ENCODE measurements at places on chromosomes 2 and 18.

GRCh38 chr2:100451092-100451491 lies 19.2 kb upstream of the NMS start:
- DNase-seq = no peak

- no peak for DNase-seq
These were observed 11.7 kb downstream of the YIPF4 start for GRCh38 chr2:32289165-32289999.

- no peak for DNase-seq
These were observed 40.8 kb downstream of the BCL11A start for GRCh38 chr2:60512641-60513040.

- no peak for DNase-seq
These were observed 3.1 kb downstream of the PSMD1 start for GRCh38 chr2:231059756-231060155.

DNA sequence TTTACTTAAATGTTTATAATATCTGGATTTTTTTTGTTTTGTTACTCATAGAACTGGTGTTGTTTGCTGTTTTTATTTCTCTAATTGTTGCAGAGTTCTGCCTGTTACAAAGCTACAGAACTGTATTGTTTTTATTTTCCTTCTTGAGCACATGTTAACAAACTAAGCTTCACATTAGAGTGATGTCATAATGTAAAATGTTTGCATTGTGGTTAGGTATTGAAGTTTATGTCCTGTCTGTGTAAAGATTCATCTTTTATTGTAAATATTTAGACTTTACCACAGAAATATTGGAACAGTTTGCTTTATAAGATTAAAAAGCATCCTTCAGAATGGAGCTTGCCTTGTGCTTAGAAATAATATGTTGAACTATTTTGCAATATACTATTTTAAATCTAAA lies 67.7 kb downstream of the CLIP4 start:
- DNase-seq = no peak

- no peak for DNase-seq
These were observed 78.8 kb downstream of the INSIG2 start for GRCh38 chr2:118167026-118167425.

- DNase-seq = no peak
These were observed 574 bp downstream of the NIFK start for GRCh38 chr2:121736140-121736461.

DNA sequence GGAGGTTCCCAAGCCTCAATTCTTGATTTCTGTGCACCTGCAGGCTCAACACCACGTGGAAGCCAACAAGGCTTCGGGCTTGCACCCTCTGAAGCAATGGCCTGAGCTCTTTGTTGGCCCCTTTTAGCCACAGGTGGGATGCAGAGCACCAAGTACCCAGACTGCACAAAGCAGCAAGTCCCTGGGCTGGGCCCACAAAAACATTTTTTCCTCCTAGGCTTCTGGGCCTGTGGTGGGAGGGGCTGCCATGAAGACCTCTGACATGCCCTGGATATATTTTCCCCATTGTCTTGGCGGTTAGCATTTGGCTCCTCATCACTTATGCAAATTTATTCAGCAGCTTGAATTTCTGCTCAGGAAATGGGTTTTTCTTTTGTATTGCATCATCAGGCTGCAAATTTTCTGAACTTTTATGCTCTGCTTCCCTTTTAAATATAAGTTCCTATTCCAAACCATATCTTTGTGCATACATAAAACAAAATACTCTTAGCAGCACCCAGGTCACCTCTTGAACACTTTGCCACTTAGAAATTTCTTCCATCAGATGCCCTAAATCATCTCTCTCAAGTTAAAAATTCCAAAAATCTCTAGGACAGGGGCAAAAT lies 9.0 kb upstream of the MATN3 start:
- DNase-seq = no peak

DNA sequence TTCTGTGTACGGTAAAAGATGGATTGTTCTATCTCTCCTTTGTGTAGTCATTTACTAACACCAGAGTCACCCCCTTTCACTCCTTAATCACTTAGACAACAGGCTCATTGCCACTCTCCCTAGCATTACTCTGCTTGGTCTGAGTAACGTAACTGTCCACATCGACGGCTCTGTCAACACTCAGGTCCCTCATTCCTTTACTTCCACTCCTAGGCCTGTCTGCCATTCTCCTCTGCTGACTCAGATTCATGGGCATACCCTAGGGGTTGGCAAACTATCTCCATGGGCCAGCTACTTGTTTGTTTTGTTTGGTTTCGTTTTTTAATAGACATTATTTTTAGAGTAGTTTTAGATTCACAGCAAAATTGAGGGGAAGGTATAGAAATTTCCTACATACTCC lies 243.9 kb downstream of the NR4A2 start:
- DNase-seq = no peak

- DNase-seq = no peak
These were observed 117.4 kb downstream of the NEB start for GRCh38 chr2:151616760-151617339.

- no peak for DNase-seq
These were observed 15.7 kb upstream of the MAT2A start for GRCh38 chr2:85523062-85523902.

DNA sequence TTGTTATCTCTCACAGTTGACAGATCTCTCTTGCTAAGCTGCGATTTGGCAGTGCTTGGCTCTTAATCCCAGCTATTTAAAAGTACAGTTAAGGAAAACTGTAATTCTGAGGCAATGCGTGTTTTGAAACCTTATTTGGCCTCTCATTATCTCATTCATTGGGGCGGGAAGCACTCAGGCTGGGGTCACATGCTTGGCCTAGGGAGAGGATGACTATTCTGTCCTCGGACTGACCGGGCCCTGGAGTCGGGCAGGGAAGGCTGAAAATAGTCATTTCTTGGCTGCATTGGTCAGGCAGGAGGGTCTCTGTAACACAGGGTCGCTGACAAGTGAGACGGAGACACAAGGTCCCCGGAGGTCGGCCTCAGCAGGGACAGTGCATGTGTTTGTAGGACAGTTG lies 20.2 kb upstream of the EMILIN2 start:
- no peak for DNase-seq

- no peak for DNase-seq
These were observed 109.0 kb downstream of the ICA1L start for GRCh38 chr2:202762556-202762955.

DNA sequence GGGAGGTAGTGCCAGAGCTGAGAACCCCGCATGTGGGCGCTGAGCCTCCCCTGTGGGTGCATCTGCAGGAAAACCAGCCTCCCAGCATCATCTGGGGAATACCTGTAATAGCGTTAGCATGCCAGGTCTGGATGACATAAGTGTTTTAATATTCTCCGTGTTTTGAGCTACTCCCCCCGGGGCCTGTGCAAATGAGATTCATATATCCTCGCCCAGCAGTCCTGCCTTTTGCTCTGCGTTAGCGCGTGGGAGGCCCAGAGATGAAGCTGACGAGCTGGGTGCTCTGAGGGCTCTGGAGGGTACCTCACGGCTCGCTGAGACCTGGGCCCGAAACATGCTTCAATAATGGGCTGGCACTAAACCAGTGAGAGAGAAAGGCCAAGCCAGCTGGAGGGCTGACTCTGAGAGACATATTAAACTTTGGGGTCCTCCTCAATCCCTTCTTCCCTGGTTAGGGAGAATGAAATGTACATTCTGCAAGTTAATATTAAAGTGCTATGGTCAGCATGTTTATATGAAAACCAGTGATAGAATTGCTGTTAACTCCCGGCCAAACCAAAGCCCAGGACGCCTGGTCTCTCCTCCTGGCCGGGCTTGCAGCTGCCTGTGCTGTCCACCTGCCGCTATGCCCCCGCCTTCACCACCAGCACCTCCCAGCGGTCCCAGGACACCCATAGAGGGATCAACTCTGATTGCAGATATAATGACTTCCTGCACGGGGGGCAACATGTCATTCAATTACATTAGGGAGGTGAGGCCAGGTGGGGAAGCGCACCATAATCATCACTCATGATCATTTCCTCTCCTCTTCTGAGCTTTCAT lies 77.0 kb downstream of the EDAR start:
- DNase-seq = no peak

- DNase-seq = no peak
These were observed 6.6 kb upstream of the RPL37A start for GRCh38 chr2:216491793-216492596.

DNA sequence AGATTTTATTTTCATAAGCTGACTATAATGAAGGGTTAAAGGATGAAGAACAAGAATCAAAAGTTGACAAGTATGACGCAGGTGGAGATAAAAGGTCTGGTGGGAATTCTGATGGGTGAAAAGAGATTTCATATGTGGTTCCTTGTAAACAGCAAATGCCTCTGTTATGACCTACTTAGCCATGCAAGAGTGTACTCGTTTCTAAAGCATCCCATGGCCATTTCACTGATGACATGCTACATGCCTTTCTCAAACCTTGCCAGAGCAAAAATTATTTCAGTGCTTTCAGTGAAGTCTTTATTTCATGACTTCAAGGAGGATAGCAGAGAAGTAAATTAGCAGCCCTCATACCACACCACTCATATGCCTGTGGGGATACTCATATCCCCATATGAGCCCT lies 71.7 kb downstream of the FEZ2 start:
- no peak for DNase-seq

GRCh38 chr2:240579771-240580614 lies 6.5 kb upstream of the CAPN10 start:
- peak; percentile 55 for DNase-seq

DNA sequence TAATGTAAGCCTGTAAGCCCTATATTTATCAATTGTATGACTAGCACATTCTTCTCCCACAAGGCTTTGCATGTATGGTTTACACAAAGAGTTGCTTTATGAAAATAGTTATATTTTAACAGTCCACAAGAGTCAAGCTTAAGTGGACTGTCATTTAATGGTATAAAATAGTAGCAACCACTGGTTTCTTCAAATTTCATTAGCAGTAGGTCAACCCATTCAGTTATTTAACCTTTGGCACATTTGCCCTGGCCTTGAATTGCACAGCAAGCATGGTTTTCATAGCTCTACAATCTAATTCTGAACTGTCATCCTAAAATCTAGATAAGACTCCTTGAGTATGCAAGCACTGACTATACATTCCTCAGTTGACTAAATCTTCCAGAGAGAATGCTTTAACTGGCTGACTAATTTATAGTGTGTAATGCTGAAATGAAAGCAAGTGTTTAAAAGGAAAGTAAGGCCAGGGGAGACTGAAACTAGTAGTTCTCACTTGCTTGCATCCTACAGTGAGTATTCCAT lies 1.8 kb downstream of the DPP4 start:
- DNase-seq = no peak

DNA sequence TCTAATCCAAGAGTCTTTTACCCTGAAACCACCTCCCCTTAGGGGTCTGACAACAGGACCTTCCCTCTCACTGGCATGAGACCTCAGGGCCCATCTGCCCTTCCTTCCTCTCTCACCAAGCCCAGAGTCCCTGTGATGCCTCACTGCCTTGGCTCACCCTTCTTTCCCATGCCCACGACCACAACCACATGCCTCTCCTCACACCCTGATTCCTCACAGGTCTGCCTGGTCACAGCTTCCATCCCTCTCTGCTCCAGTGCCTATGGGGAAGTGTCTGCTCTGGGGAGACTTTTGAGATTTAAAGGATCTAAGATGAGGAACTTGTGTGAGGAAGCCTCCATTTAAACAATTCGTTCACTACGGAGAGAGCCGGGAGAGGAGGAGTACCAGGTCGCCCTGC lies 98.9 kb upstream of the SH3BP4 start:
- DNase-seq = no peak

DNA sequence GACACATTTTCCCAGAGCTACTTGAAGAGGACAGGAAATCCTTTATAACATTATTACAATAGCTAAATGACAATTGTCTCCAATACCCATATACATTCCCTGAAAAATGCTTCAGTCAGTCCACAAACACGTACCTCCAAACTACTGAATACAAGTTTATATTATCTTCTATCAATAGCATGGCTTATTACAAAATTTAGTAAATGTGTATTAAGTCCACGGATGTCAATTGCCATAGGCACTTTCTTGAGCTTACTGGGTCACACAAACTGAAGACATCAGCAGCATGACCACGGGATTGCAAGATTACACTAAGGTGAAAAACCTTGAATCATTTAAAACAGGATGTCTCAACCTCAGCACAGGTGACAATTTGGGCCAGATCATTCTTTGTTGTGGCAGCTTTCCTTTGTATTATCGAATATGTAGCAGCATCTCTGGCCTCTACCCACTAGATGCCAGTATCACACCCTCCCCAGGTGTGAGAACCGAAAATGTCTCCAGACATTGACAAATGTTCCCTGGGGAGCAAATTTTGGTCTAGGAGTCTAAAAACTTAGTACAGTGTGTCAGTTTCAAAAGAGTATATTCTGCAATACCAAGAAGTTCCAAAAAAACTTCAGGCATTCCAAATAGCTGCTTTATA lies 1.4 kb downstream of the MBD2 start:
- DNase-seq = peak; percentile 37

- DNase-seq = no peak
These were observed 89.1 kb downstream of the MYO3B start for GRCh38 chr2:170267071-170267470.

GRCh38 chr2:101638817-101639605 lies 58.5 kb upstream of the MAP4K4 start:
- DNase-seq = no peak

DNA sequence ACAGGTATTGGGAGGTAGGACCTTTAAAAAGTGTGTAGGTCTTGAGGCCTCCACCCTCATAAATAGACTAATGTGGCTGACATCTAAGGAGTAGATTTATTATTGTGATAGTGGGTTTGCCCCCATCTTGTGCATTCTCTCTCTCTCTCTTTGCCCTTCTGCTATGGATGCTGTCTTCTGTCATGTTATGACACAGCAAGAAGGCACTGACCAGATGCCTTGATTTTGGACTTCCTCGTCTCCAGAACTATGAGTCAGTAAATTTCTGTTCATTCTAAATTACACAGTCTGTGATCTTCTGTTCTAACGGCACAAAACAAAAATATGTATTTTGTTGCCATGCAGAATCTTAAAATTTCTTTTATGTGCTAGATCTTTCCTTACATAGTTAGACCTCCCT lies 66.9 kb downstream of the ATAD2B start:
- DNase-seq = no peak

DNA sequence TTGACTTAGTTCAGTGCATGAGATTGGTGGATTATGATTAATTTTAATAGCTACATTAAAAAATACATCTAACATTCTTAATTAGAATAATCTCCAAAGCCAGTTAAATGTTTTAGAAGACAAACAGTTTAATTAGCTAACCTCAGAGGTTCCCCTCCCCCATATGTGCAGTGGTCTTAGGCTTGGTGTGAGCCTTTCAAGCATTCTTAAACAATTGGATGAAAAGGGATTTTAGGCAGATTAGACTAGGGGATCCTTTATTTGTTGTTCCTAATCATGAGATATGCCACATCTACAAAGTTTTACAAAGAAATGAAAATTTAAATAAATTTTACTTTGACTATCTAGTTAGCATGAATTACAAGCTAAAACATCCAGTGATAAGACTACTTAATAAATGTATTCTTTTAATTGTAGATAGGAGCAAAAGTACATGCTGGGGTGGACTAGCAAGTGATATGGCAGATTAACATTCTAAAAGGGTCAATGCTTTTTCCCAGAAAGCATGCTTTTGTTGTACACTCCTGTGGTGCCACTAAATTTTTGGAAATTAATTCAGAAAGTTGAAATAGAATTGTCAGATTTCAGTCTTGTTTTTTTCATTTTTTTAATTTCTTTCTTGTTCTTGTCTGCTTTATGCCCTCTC lies 42.7 kb upstream of the OTX1 start:
- no peak for DNase-seq

GRCh38 chr2:134107402-134107801 lies 146.5 kb upstream of the MGAT5 start:
- no peak for DNase-seq

Measured in activated T-helper 1 cell treated with anti-CD3 and anti-CD28 coated beads, Interleukin-12 subunit alpha, Interleukin-12 subunit beta, Interleukin-2, Interleukin-4 antibody, amounts not matched to agents 30 ng/mL and 10 ng/mL and 1 ng/mL, durations not matched to agents 14 hours and 24 hours and 36 hours (primary cell).